ENCODE measurements at places on chromosomes 5 and 9.

DNA sequence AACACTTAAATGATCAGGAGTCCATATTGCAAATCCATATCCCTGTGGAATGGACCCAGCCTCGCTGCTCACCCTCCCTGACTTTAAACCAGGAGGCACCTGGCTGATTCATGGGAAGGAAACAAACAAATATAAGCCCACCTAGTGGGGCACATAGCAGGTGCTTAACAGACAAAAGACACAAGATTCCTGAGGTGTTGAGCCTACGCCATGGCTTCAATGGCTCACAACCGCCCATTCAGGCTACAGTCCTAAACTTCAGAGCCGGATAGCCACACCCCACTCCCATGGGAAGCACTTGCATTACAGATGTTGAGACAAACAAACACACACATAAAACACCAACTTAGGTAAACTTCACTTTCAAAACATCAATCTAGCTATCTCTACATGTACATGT is 359.9 kb downstream of the ICE1 start:
- no peak for DNase-seq

- no peak for DNase-seq
Measured at GRCh38 chr5:151952238-151952637, 27.6 kb upstream of the GLRA1 start.

DNA sequence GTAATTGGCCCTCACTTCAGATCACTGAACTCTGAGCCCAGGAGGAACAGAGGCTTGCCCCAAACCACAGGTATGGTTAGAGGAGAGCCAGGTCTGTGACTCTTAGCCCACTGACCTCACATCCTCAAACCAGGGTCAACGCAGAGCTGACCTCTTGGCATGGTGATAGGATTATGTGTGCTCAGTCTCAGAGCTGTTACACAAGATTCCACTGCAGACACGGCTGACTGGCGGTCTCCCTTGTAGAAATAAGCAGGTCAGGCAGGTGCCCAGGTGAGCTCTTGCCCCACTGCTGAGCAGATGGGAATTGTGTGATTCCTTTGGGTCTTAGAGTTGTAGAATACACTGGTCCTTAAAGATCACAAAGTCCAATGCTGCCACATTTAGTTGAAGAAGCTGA is 66.0 kb upstream of the PITX1 start:
- no peak for DNase-seq

- DNase-seq, result no peak
Measured at GRCh38 chr5:139966856-139967255, 76.2 kb downstream of the NRG2 start.

DNA sequence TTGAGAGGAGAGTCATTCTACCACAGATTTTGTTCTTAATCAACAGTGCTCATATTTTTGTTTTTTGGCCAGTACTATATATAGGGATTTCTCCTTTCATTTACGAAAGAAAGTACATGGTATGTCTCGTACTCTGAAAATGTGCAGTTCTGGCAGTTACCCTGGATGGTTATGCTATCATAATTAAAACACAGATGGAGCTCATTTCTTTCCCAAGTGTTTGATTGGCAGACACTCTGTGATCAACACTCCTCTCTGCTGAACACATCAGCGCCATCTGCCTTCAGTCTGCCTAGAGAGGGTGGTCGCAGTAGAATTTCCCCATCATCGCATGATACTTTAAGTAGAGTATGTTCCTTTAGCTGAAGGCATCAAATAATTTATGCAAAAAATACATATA is 64.5 kb downstream of the PAM start:
- no peak for DNase-seq

DNA sequence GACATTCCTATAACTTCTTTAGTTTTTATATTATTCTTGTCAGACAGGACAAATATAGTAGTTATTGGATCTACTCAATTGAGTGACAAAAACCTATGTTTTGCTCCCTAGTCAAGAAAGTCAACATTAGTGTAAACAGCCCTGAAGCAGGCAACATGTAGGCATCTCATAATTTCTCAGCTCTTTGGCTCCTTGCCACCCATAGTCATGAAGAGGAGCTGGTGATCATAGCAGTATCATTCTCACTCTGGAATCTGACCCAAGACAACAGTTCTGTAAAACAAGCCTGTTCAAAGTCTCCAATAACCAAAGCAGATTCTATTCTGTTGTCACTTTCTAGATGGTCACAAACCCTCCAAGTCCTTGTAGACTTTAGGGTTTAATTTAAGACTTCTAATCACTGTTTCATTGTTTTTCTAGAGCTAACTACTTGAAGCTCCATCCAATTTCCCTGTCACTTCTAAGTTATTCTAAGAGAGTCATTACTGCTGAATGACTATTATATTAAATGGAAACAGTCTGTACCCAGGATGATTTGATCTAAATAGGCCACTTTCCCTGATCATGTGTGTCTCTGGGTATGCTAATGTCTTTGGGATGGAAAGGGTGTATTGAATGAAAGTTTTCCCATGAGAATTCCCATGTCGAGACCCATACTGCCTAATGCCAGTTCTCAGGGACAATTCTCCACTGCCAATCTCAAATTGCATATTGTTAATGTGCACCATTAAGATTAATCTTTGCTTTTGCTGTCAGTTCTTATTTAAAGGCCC is 533.3 kb downstream of the ACTL7B start:
- DNase-seq, result no peak

GRCh38 chr5:42426016-42426415 is 2.8 kb downstream of the GHR start:
- no peak for DNase-seq

DNA sequence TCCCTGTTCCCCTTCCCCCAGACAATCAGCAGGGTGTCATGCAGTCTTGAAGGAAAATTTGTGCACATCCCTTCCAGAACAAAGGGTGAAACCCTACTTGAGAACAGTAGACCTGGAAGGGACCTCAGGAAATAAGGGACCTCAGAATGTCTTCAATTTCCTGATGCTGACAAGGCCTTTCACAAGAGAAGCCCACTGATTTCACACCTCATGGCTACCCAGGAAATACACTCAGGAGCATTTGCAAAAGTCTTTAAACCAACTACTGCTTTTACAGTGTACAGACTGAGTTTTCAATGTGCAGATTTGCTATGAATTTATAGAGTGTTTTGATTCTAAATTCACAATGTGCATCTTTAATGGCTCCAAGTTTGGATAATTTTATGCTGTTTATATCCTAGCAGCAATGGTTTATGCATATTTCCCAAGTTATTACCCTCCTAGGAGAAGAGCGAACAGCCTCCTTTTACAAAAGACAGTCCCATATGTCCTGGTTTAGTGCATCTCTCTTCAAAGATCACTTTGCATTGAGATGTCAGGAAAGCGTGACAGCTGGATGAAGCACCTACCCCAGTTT is 74.8 kb downstream of the GALNT10 start:
- no peak for DNase-seq

DNA sequence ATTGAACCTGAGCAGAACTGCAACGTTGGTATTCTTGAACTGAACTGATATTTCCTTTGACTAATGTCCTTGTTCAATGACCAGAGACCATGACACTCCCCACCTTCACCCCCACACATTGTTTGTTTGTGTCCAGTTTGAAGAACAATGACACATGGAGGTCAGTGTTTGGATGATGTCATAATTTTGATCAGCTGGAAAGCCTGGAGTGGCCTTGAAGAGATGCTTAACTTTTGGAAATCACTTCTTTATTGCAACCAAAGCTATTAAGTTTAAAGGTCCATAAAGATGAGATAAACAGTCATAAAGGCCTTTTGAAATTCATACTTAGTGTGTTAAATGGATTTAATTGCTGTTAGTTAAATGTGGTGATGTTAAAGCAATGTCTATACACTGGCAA is 92.7 kb downstream of the TMC1 start:
- no peak for DNase-seq

- no peak for DNase-seq
Measured at GRCh38 chr9:4042991-4043390, 256.9 kb downstream of the GLIS3 start.

DNA sequence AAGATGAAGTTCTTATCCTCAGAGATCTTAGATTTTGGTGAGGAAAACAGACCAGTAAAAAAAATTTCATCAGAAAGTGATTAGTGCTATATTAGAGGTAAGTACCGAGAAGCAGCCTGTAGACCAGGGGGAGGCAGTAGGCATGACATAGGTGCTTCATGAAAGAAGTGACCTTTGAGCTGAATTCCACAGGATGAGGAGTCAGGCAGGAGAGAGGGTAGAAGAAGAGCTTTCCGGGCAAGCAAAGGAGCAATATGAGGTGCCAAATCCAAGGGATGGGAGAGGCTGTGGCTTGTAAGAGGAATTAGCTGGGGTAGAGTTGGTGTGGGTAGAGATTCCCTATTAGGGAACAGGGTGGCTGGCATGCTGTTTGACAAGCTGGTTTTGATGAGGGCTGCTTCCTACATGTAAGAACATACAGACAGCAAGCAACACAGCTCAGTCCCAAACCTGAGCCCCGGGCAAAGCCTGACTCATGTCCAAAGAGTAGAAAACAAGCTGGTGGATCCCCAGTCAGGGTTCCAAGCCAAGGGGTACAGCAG is 48.4 kb upstream of the PWWP2A start:
- DNase-seq, result no peak

GRCh38 chr5:81842795-81843398 is 92.0 kb upstream of the SSBP2 start:
- DNase-seq, result no peak

DNA sequence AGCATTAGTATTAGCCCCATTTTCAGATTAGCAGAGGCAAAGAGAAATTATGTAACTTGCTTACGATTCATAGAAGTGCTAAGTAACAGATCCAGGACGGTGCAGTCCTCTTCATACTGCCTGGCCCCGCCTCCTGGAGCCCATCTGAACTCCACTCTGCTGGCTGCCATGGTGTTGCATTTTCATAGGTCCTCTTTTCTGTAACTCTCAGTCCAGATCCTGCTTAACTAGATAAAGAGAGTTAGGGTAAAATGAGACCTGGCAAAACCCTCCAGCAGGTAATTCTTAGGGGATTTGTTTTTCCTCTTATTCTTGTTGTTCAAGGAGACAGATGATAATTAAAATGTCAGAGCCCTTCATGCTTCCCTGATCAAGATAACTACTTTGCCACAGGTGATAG is 135.1 kb upstream of the EFNA5 start:
- DNase-seq, result peak; percentile 13

- no peak for DNase-seq
Measured at GRCh38 chr5:161687316-161687715, 1.8 kb downstream of the GABRA6 start.

GRCh38 chr9:92616655-92617111 is 53.2 kb downstream of the IPPK start:
- DNase-seq, result no peak

DNA sequence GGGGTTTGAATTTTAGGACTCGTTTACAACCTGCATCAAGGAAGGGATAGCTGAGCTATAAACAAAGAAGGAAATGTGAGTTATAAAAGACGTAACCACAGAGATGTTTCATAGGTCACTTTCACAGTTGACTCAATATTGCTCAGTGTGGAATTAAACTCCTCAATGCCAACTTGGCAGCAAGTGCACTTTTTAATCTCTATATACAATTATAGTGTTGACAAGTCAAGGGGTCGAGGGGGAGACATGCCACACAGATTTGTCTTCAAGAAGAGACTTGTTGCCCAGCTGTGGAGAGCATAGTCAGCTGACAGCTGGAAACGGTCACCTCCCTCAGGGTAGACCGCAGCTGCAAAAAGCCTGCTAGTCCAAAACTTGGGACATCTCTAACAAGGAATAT is 163.4 kb upstream of the DMAC1 start:
- no peak for DNase-seq

DNA sequence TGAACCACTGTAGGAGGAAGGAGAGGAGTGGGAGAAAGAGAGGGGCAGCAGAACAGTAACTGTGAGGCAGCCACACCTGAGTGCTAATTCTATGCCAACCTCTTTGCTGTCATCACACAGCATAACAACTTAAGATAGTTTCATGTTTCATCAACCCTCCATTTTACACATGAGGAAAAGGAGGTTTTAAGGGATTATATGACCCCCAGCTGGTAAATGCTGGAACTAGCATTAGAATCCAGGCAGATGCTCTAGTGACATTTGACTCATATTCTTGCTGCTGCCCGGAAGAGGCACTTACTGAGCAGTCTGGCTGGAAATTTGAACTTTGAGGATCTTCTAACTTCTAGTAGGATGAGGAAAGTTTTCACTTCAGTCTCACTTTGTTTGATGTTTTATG is 24.1 kb upstream of the VLDLR start:
- no peak for DNase-seq

DNA sequence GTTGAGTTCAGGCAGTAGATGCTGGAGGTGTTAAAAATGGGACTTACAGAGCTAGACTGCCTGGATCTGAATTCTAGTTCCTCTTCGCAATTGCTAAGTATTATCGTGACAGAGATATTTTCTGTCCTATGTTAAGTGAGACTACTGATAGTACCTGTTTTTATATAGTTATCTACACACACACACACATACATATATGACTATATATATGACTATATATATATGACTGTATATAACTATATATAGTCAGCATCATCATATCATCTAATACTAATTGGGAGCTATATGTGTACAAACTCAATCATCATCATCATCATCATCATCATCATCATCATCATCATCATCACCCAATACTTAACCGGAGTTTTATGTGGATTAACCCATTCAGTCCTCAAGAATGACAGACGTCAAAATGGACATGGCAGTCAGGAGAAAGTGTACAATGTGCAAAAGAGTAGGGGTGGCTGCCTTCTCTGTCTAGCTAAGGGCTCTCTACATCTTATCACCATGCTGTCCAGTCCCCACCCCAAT is 7.3 kb downstream of the PIK3R1 start:
- DNase-seq, result no peak

GRCh38 chr5:150024346-150024984 is 23.9 kb downstream of the HMGXB3 start:
- no peak for DNase-seq

- DNase-seq, result no peak
Measured at GRCh38 chr5:122972877-122973276, 63.6 kb downstream of the PPIC start.

GRCh38 chr5:80659106-80659505 is 4.3 kb upstream of the DHFR start:
- no peak for DNase-seq

GRCh38 chr5:8329773-8330172 is 460.8 kb downstream of the MTRR start:
- no peak for DNase-seq

GRCh38 chr9:3193791-3194190 is 332.0 kb downstream of the RFX3 start:
- no peak for DNase-seq

GRCh38 chr9:37840560-37841194 is 40.1 kb downstream of the DCAF10 start:
- DNase-seq, result no peak

GRCh38 chr9:74554751-74555419 is 57.8 kb downstream of the RORB start:
- DNase-seq, result no peak

DNA sequence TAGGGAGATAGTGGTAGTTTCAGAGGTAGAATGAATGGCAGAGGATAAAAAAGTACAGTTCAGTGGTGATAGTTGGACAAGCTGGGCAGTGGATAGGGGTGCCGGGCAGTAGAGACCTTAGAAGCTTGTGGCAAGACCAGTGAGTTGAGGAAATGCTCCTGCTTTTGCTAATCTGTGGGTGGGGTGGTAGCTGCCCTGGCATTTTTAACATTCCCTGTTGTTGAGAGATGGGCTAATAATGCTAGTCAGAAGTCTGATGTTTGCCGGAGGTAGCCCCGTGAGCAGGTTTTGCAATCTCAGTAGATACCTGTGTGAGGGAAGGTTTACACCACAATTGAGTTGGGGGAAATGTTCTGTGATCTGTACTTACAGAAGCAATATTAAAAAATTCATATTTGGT is 91.1 kb downstream of the TRIO start:
- DNase-seq, result no peak
